Neural progenitor cell (in vitro differentiated cells): ENCODE measurements at places on chromosomes 5 and 9.

GRCh38 chr9:83186155-83186737 lies 123.3 kb upstream of the RASEF start:
- no peak for DNase-seq

- no peak for DNase-seq
Observed at GRCh38 chr5:18984559-18985080, 1003.4 kb downstream of the CDH18 start.

DNA sequence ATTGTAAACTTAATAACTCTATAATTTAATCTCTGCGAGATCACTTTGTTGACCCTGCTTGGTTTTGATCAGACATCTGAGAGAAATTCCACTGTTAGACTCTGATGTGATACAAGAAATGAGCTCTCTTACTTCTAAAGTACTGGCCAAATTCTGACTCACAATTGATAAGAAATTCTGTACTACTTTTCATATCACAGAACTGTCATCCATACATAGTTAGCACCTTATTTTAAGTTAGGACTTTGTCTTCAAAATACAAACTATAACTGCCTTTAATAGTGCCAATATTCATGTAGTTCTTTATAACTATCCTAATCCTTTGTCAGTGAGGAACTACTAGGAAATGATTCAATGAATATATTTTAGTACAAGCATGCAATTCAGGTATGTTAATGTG lies 23.4 kb downstream of the MARCHF11 start:
- DNase-seq: no peak

GRCh38 chr9:135399000-135399649 lies 80.5 kb upstream of the PPP1R26 start:
- no peak for DNase-seq

GRCh38 chr5:80625230-80625629 lies 29.2 kb upstream of the MSH3 start:
- DNase-seq: no peak

DNA sequence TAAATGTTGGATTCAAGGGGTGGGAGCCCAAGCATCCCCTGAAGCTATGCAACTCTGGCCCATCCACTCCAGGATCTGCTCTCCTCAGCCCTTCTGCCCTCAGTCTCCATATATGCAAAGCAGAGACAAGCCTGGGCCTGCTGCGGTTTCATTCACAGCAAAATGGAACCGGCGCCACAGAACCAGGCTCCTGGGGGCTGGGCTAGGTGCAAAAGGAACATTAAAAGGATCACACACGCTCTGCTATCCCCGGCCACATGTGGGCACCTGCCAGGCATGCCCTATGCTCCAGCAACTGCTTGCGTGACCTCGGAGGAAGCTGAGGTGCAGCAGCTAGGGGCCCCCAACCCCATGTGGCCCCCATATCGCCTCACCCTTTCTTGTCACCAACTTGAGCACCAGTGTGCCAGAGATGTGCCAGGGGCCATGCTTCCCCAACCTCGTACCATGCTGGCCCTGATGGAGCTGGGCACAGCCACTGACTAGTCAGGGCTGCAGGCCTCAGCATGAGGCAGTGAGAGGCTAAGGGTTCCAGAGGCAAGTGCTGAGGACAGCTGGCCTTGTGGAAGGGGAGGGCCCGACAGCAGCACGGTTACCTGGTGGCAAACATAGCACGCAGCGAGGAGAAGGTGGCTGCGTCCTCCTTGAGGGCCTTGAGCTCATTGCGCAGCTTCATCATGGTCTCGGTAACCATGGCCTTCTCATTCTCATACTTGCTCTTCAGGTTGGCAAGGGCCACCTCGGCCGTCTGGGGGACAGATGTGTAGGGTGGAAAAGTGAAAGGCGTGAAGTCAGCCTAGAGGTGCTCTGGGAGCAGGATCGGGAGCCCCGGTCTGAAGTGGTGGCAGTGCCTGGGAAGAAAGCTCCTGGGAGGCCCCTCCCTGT lies 47.2 kb downstream of the BICD2 start:
- DNase-seq: no peak

GRCh38 chr5:67206929-67207328 lies 10.3 kb upstream of the CD180 start:
- DNase-seq: no peak

- no peak for DNase-seq
Observed at GRCh38 chr9:18149471-18150011, 324.4 kb upstream of the ADAMTSL1 start.

GRCh38 chr9:83698976-83699585 lies 8.7 kb downstream of the UBQLN1 start:
- DNase-seq: no peak

DNA sequence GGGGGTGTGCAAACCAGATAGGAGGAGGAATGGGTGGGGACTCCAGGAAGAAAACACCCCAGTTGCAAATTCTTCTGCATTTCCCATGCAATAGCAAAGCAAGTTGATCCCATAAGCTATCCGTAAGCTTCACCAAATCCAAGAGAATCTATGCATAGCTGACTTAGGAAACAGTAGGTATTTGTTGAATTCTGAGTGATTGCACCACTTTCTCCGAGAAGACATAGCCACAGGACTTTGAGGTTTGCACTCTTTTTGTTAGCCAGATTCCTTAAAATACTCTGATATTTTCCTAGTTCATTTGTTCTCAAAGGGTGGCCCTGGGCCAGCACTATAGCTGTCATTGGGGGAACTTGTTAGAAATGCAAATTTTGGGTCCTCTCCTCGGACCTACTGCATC lies 271.9 kb downstream of the SLIT3 start:
- no peak for DNase-seq

DNA sequence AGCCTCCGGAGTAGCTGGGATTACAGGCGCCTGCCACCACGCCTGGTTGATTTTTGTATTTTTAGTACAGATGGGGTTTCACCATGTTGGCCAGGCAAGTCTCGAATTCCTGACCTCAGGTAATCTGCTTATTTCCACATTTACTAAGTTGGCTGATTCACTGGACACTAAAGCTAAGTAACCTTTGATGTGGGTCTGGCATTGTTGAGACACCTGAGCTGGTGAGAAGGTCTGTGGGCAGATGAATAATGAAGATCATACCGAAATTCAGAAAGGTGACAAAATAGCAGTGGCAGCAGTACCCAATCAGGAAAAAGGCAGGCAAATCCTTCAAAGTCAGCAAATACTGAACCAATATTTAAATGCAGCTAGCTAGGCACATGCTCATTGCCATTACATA lies 210.6 kb upstream of the ZNF608 start:
- no peak for DNase-seq

DNA sequence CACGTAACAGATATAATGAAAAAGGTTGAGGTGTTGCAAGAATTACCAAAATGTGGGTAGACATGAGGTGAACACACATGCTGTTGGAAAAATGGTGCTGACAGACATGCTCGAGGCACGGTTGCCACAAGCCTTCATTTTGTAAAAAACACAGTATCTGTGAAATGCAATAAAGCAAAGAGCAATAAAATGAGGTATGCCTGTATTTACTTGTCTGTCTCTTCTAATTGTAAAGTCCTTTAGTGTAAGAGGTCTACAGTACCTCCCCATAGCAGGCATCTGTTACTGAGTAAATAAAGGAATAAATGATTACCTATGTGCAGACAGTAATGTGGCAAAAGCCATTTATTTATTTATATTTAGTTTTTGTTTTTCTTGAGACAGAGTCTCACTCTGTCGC lies 3.0 kb upstream of the CAST start:
- DNase-seq: no peak

DNA sequence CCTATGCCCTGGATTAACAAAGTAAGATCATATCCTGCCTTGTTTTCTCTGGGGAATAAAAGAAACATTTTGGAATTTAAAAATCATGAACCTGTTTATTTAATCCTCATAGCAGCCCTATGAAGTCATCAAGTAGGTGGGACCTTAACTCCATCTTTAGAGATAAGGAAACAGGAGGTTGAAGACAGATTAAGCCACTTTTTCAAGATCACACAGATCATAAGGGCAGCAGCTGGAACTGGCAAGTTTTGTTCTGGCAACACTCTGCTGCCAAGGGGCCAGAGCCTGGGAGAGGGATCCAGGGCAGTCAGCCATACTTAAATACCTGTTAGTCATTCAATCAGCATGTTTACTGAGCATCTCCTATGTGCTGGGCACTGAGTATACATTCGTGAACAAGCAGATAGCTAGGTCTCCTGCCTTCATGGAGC lies 63.7 kb downstream of the SLC1A1 start:
- no peak for DNase-seq

DNA sequence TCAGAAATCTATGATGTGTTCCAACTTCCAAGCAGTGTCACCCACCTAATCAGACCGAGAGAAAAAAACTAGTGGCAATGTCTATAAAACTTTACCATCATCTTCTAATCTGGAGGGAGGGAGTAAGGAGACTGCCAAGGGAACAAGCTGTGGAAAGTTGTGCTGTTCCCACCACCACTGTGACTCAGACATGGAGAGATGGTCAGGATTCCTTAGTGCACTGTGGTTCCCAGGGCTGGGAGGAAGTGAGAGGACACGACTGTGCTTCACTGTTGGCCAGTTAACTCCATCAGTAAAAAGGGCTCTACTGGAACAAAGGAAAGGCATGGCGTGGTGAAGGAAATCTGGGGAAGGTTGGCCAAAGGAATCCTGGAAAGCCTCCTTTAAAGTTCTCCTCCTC lies 18.8 kb downstream of the TICAM2 start:
- peak; percentile 5 for DNase-seq

- DNase-seq: peak; percentile 82
Observed at GRCh38 chr5:80672140-80672736, 17.5 kb upstream of the DHFR start.

DNA sequence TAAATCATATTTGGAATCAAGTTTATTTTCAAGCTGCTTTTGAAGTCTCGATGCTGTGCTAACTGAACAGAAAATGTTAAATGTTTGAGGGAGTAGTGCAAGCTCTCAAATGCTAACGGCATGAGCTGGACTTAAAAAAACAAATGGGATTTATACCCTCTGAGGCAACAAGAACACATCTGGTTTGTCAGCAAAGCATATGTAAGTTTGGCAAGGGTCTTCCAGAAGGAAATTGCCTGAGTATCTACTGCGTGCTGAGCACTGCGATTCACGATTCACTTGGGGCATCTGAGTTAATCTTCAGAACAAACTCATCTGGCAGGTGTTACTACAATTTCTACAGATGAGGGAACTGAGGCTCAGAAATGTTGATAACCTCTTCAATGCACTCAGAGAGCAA lies 98.4 kb upstream of the C9orf72 start:
- no peak for DNase-seq

DNA sequence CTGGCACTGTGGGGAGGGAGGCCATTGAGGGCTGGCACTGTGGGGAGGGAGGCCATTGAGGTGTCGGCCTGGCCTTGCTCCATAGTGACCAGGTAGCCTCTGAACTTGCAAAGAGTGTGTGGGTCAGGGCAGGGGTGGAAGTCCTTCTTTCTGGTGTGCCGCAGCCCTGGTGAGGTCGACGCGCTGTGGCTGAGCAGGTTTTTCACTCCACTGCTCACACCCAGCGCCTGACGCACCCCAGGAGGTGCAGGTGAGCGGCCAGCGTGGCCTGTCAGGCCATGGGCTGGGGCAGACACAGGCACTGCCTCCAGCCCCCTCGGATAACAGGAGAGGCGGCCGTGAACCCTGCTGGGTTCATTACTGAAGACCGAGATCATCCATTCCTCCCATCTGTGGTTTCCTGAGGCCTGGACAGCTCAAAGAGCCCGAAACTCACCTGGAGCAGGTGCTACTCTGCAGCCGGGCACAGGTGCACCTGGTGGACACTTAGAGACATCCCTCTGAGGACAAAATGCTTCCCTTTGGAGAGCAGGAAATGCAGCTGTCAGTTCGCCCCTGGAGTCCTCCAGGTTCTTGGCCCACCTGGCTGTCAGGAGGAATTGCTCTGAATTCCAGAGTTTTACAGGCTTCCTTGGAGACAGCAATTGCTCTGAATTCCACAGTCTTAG lies 32.4 kb downstream of the LHX3 start:
- DNase-seq: no peak

DNA sequence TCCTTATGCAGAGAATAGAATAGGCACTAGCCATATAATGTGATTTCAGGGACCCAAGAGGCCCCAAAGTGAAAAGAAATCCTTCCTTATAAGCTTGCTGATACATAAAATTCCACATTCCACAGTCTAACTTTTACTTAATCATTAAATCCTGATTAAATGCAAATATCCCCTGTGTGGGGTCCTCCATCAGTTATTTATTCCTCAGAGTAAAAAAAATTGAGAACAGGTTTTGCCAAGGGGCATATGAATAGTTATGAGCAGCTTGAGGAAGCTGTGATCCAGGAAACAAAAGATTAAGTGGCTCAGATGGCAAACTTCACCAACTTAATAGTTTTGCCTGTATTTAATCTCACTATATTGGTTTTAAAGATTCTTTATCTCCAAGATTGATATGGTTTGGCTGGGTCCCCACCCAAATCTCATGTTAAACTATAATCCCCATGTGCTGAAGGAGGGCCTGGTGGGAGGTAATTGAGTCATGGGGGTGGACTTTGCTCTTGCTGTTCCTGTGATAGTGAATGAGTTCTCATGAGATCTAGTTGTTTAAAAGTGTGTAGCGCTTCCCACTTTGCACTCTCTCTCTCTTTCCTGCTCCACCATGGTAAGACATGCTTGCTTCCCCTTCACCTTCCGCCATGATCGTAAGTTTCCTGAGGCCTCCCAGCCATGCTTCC lies 324.9 kb downstream of the NPR3 start:
- DNase-seq: no peak

GRCh38 chr5:90939211-90939610 lies 380.6 kb downstream of the ADGRV1 start:
- no peak for DNase-seq

GRCh38 chr9:104675611-104676010 lies 18.7 kb upstream of the OR13D1 start:
- no peak for DNase-seq

GRCh38 chr5:132557478-132558172 lies 848 bp downstream of the RAD50 start:
- peak; percentile 56 for DNase-seq

GRCh38 chr5:138755084-138755748 lies 2.0 kb downstream of the CTNNA1 start:
- no peak for DNase-seq

DNA sequence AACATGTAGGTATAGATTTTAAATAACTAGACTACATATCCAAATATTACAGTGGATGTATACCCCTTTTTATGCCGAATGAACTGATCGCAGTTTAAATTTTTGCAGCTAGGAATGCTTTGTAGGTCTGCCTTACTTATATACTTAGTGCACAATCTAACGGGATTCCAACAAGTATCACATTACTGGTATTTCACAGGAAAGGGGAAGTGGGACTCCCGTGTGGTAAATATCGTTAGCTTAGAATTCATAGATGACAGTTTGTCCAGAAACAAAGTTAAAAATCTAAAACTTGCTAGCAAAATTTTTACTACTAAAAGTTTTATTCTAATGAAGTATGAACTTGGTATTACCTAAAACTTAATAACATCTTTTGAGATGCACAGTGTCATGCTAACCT lies 193.5 kb upstream of the TLX3 start:
- no peak for DNase-seq

DNA sequence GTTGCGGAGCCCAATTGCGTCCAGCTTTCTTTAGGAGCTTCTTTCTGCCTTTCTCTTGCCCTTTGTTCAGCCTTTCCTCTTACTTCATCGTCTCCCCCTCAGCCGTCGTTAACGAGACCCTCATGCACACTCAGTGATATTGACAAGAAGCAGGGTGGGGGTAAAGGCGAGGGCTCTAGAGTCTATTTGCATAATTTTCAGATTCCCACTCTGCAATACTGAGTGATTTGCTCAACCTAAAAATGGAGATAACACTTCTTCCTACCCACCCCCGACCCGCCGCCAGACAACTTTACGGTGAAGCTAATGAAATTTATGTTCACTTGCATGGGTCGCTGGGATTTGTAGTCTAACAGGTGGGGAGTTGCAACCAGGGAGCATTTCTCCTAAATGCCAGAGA lies 1.3 kb upstream of the TBC1D2 start:
- DNase-seq: peak; percentile 21

GRCh38 chr9:90873422-90873821 lies 71.8 kb downstream of the SYK start:
- DNase-seq: no peak
